ENCODE measurements at places on chromosomes 12 and 14. TPM values are rescaled to one million over a fixed set of nuclear protein-coding genes. Genes with fewer than 3 reads are reported as not detected.

The PLCZ1 gene
- total RNA-seq = not detected

The KCNH3 gene
- 2.2 TPM for total RNA-seq

The PLA2G1B gene
- total RNA-seq = not detected

The POLE gene
- total RNA-seq = 38.0 TPM

The GPR68 gene
- total RNA-seq = 0.24 TPM

Measured in A549 treated with dexamethasone at 1 μM for 4 hours (cell line).